Suppressor macrophage treated with lipopolysaccharide for 1 hour (primary cell): ENCODE measurements at places on chromosomes 7 and 10.

- no peak for DNase-seq
Observed at GRCh38 chr7:84108787-84109186, 85.8 kb downstream of the SEMA3A start.

- DNase-seq, result no peak
Observed at GRCh38 chr7:113752289-113752688, 166.5 kb downstream of the PPP1R3A start.

GRCh38 chr10:29676732-29677131 lies 42.0 kb upstream of the SVIL start:
- no peak for DNase-seq

DNA sequence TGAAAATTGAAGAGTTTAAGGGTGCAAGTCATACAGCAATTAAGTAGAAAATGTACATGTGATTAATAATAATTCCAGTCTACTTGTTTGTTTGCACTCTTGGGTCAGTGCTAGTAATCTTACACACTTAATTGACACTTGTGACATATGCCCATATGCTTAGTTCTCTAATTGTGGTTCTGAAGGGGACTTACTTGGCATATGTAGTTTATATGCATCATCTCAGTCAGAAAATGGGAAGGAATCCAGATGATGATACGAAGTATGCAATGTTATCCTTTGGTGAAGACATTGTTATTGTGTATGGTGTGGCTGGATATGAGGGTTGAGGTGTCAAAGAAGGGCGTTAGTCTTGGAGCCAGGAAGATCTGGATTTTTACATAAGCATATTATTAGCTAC lies 193.5 kb upstream of the HDAC9 start:
- DNase-seq, result peak; percentile 50

- DNase-seq, result no peak
Observed at GRCh38 chr10:20396701-20397100, 500.4 kb downstream of the NEBL start.
